ENCODE measurements at places on chromosomes 6 and 20.

GRCh38 chr6:42969431-42969830 lies 8.9 kb downstream of the GNMT start:
- no peak for DNase-seq

- no peak for DNase-seq
These were observed 149.8 kb downstream of the SH3BGRL2 start for GRCh38 chr6:79780881-79781280.

- DNase-seq: no peak
These were observed 42.2 kb downstream of the FLRT3 start for GRCh38 chr20:14295238-14295637.

DNA sequence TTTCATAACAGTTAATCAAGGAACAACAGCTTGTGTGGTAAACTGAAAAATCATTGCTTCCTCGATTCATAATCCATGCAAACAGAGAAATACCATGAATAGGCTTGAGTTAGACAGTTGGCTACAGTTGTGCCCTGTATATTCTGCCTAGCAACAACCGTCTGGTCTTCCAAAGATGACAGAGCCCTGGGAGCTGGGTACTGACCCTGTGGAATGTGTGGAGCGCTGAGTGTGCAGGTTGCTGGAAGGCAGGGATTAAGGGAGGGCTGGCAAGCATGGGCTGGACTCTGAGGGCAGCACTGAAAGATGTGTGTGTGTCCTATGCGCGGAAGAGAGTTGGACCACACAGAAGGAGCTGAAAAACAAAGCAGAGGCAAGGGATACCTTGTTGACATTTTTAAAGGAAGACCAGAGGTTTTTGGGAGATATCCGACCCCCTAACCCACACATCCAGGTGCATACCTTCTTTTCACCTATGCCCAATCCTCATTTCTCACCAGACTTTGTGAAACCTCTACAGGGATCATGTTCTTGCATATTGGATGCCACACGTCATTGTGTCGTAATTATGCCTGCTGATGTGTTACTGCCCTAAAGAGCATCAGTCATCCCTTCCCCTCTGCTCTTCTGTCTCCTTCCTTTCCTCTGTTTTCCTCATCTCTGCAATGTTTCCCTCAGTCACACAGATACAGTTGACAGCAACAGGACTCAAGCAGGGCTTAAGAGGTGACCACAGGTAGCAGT lies 58.2 kb upstream of the VGLL2 start:
- no peak for DNase-seq

- DNase-seq: no peak
These were observed 84.3 kb downstream of the CARMIL1 start for GRCh38 chr6:25363427-25363826.

Measured in stimulated activated CD4-positive, alpha-beta T cell treated with anti-CD3 and anti-CD28 coated beads, Interleukin-1b, Interleukin-23, amount 100 ng/mL, for 1 hour (primary cell).